ENCODE measurements at places on chromosomes 7 and 10.

- DNase-seq = no peak
Observed at GRCh38 chr7:29915481-29916215, 74.0 kb downstream of the SCRN1 start.

DNA sequence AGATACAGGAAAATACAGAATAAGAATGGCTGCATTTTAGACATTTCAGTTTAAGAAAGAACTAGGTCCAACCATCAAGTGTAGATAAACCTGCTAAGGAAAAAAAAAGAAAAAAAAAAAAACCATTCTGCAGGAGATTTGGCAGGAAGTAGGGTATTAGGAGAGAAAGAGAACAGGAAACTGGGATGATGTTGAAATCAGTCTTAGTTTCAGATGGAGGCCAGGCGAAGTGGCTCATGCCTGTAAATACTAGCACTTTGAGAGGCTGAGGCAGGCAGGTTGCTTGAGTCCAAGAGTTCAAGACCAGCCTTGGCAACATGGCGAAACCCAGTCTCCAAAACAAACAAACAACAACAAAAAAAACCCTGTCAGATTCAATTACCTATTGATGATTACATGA, 120.2 kb downstream of the RAB11FIP2 start:
- no peak for DNase-seq

DNA sequence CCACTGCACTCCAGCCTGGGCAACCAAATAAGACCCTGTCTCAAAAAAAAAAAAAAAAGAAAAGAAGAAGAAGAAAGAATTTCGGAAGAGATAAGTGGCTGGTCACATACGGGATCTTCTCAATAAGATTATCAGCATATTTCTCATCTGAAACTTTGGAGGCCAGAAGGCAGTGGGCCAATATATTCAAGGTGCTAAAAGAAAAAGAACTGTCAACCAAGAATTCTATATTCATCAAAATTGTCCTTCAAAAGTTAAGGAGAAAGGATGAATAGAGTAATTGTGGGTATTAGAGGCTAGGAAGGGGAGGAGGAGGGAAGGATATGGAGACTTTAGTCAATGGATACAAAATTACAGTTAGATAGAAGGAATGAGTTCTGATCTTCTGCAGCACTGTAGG, 43.9 kb upstream of the NANOS1 start:
- DNase-seq = no peak

GRCh38 chr10:63760708-63761047, 239.5 kb downstream of the REEP3 start:
- no peak for DNase-seq

DNA sequence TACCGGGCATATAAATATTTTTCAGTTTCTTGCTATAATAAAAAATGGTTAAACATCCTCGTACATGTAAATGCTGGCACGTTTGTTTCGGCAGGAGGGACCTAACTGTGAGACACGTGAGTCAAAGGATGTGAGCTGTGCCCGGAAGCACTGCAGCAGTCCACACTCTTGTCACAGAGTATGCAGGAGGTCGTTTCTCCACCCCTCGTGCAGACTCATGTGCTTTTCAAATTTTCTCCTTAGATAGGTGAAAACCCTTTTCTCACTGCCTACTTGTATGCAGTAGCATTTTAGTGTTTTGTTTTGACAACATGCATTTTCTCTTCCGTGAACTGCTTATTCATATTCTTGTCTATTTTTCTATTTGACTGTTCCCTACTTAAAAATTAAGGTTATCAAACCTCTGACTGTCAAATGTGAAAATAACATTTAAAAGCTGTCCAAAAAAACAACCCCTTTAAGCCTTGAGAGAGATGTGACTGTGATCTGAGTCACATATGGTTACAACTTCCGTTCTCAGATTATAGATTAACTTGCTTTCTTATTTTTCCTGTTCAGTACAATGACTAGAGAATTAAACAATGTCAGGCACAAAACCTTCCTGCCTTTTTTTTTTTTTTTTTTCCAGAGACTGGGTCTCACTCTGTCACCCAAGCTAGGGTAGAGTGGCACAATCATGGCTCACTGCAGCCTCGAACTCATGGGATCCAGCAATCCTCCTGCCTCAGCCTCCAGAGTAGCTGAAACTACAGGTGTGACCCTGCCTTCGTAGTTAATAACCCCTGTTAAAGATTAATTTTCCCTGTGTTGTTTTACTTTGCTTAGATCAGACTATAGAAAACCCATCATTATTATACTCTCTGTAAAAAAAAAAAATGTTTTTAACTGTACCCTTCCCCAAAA, 45.1 kb downstream of the DPY19L1 start:
- no peak for DNase-seq

Measured in anterior cingulate cortex (tissue), 58 donors.